Activated T-helper 9 cell treated with anti-CD3 and anti-CD28 coated beads, Interleukin-2, amount 50 U/mL, for 16 hours (primary cell): ENCODE measurements at places on chromosomes 12 and 14.

- no peak for DNase-seq
Measured at GRCh38 chr12:41663598-41664265, 475.6 kb downstream of the PDZRN4 start.

DNA sequence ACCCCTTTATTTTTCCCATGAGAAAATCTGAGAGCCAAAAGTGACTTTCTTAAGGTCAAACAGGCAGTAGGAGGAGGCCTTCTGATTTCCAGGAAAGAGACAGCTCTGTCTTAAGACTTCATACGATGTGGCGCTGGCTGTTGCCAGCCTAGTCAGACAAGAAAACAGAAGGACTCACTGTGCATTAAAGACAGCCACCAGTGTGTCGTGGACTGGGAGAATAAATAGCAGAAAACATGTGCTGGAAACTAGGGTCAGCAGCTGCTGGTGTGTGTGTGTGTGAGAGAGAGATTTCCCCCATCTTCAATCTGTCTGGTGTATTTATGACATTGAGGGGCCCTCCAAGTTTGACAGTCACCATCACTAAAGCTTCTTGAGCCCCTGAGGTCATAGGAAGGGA, 708.6 kb upstream of the TMEM132C start:
- DNase-seq: no peak

- no peak for DNase-seq
Measured at GRCh38 chr12:57477710-57478681, 1.7 kb downstream of the ARHGAP9 start.

DNA sequence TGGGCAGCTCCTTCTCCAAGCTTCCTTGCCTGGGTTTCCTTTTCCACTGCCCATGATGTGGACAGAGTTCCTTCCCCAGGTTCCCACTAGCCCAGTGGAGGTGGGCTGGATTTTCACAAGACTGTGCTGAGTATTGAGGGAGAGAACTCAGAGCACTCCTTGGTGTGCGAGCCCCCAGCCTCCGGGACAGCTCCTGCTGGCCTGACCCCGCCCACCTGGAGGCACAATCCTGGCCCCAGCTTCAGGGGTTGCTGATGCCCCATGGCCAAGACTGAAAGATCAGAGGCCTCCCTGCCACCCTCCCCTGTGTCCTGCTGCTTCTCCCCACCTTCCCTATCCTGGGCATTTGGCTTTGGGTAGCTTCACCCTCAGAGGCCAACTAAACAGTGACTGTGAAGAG, 7.7 kb downstream of the KCNH3 start:
- DNase-seq: no peak

GRCh38 chr14:105537580-105538474, 11.4 kb downstream of the TMEM121 start:
- peak; percentile 51 for DNase-seq

DNA sequence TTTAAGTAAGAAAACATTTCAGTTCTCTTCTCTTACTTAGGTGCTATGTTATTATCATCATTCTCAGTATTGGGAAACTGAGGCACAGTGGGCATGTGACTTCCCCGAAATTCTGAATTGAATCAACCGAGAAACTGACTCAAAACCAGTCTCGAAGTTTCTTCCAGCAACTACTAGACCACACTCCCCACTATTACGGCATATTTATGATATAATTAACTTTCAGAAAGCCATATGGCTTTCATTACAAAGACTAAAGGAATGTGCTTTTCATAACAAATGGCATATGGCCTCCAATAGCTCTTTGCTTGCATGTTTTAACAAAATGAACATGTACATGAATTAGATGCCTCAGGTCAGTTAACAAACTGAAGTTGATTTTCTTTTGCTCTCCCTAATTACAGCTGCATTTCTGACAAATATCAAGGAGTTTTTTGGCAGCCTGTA, 182.9 kb upstream of the SLC38A2 start:
- DNase-seq: no peak

GRCh38 chr14:103281496-103282231, 52.4 kb upstream of the EIF5 start:
- DNase-seq: no peak

DNA sequence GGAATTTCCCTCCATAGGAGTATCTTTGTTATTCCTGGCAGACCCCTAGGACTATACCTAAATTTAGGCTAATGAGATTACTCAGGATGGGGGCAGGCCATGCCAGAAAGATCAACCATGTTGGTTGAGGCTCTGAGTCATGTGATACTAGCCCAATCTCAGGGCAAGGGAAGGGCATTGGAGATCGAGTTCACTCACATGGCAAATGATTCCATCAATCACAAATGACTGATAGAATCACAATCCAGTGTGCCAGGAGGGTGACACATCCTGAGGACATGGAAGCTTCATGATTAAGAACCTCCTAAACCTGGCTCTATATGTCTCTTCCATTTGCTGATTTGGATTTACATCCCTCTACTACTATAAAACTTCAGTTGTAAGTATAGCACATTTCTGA, 182.3 kb downstream of the NTF3 start:
- DNase-seq: no peak

DNA sequence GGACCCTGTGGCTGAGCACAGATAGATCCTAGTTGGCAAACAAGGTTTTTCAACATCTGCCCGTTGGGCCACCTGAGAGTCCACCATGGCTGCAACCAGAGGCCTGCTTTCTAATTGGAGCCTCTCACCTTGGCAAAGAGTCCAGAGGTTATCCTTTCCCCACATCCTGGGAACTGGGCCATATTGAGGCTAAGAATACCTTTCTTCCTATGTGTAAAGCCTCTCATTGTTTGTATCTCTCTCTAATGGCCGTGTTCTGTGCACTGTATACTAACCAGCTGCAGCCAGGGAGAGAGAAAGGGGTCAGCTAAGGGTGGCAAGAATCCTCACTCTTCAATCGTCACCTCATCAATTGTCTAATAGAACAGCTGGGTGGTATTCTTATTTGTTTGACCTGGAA, 79.1 kb upstream of the ST8SIA1 start:
- DNase-seq: no peak

GRCh38 chr14:87044807-87045206, 948.2 kb downstream of the GALC start:
- no peak for DNase-seq

DNA sequence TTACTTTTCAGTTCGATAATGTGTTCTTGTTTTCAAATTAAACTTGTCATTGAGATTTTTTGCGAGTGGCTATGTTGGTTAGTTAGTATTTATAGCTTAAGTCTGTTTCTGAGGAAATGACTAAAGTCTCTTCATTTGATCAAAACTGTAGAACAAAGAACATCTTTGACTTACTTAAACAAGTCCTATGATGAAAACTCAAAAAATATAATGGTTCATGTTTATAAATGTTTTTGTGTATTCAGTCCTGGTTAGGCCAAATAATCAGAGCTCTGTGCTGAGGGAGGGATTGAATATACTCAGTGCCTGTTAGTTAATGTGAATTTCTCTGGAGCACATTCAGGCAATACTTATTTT, 51.7 kb downstream of the PPFIBP1 start:
- no peak for DNase-seq

- DNase-seq: no peak
Measured at GRCh38 chr14:69363055-69363454, 35.0 kb downstream of the ERH start.

- DNase-seq: no peak
Measured at GRCh38 chr12:105357162-105357691, 26.7 kb downstream of the C12orf75 start.

DNA sequence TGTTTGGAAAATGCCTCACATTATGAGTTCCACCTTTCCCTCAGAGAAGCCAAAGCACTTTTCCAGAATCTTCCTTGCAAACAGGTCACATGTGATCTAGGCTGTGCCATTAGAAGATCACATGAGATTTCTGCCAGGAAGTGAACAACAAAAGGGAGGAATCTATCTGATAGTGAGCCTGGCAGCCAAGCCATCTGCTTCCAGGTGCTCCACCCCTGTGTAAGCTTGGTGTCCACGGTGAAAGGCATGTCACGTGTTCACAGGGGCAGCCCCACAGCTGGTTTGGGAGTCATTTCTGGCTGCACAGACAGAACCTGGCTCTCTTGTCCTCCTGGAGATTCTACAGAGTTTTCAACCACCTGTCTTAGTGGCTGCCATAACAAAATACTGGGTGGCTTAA, 3.5 kb upstream of the KSR2 start:
- no peak for DNase-seq

DNA sequence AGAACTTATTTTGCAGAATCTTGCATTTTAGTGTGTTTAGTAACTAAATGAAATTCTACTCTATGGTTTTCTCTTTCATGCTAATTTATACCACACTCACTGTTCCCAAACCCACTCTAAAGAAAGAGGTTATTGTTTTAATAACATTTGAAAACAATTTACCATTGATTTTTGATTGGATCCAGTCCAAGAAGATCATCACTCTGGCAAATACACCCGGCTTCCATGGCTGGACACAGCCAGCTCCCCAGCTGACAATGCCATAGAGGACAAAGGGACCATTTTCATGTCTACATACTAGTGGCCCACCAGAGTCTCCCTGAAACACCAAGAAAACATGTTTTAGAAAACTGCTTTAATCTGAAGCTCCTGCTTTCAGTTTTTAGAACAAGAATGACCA, 42.4 kb downstream of the OVCH1 start:
- DNase-seq: no peak

GRCh38 chr14:80713076-80713850, 228.3 kb downstream of the CEP128 start:
- no peak for DNase-seq

DNA sequence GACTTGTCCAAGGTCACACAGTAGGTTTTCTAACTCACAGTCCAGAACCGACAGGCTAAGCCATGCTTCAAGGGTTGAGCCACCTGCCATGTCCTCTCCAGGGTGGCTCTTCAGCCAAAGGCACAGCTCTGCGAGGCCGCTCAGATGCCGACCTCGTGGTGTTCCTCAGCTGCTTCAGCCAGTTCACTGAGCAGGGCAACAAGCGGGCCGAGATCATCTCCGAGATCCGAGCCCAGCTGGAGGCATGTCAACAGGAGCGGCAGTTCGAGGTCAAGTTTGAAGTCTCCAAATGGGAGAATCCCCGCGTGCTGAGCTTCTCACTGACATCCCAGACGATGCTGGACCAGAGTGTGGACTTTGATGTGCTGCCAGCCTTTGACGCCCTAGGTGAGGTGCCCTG, 12.7 kb upstream of the OAS2 start:
- no peak for DNase-seq

DNA sequence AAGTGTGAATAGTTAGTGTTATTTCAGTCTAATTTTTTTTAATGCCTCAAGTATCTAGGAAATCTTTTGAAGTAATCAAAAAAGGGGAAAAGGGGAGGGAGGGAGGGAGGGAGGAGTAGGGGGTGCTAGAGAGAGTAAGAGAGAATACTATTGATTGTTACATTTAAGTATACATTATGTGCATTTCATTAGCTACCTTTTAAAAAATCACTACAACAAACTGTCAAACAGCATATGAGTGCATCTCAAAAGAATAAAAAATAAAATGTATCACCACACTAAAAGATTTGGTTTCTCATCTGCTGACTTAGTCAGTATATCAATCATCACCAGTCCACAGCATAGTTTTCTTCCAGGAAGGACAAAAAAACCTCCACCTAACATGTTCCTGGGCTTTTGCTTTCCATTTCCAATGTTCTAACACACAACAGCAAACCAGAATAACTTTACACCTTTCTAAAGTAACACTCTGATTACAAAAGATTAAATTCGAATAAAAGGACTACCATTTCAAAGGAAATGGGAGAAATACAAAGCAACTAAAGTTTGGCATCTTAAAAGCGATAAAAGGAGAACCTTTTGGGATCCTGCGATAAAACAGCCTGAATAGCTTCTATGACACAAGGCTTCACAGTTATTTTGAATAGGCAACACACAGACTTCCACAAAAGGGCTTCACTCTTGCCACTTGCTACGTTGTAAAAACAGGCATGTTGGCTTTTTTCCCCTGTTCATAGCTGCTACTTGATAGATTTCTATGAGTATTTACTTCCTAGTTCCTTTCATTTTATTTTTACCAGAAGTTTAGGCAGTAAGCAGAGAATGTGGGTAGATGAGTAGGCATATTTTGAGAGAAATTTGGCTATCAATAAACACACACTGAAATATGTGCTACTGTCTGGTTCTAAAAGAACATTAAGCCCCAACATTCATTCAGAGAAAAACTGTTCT, 160.9 kb downstream of the EPS8 start:
- DNase-seq: no peak

GRCh38 chr12:92136026-92136730, 9.5 kb downstream of the BTG1 start:
- no peak for DNase-seq

DNA sequence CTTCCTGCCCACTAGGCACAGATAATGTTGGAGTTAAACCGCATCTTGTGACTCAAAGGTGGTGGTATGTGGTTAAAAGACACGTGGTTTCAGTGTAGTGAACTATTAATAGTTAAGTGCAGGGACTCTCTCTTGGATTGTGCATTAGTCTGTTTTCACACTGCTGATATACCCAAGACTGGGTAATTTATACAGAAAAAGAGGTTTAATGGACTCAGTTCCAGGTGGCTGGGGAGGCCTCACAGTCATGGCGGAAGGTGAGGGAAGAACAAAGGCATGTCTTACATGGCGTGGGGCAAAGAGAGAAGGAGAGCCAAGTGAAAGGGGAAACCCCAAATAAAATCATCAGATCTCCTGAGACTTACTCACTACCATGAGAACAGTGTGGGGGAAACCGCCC, 362.3 kb downstream of the GLT1D1 start:
- no peak for DNase-seq

GRCh38 chr12:47610686-47611252, 95.1 kb downstream of the RPAP3 start:
- no peak for DNase-seq

DNA sequence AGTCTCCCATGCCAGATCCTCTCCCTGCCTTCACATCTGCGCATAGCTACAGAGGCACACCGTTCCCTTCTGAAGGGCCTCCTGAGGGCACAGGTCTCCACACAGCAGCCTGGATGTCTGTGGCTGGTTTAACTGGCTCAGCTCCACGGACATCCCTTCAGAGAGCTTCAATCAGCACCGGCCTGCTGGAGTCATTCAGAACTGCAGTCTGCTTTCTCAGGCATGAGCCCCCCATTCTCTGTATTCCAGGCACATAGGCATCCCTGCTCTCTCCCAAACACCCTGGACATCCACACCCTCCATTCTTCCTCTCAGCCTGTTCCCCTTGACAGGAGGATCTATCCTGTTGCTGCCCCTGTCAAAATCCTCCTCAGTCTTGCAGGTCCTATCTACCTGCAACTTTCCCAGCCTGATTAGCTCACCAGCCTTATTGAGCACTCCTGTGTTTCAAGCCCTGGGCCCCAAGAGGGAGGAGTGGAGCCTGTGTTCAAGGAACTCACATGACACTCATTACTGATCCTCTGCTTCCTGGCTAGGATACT, 2.9 kb upstream of the DHRS2 start:
- no peak for DNase-seq

GRCh38 chr12:30988646-30989286, 62.2 kb downstream of the TSPAN11 start:
- DNase-seq: no peak

GRCh38 chr14:103544388-103545218, 15.6 kb downstream of the TRMT61A start:
- no peak for DNase-seq

- no peak for DNase-seq
Measured at GRCh38 chr14:102471921-102472790, 37.4 kb downstream of the ANKRD9 start.

GRCh38 chr12:130846369-130846768, 7.3 kb upstream of the STX2 start:
- DNase-seq: no peak

GRCh38 chr14:99137001-99137700, 134.8 kb downstream of the BCL11B start:
- no peak for DNase-seq
